Esophagus squamous epithelium (tissue), 5 donors: ENCODE measurements at places on chromosomes 7 and 10.

- no peak for DNase-seq
These were observed 230.9 kb downstream of the DOCK4 start for GRCh38 chr7:111975346-111975745.

DNA sequence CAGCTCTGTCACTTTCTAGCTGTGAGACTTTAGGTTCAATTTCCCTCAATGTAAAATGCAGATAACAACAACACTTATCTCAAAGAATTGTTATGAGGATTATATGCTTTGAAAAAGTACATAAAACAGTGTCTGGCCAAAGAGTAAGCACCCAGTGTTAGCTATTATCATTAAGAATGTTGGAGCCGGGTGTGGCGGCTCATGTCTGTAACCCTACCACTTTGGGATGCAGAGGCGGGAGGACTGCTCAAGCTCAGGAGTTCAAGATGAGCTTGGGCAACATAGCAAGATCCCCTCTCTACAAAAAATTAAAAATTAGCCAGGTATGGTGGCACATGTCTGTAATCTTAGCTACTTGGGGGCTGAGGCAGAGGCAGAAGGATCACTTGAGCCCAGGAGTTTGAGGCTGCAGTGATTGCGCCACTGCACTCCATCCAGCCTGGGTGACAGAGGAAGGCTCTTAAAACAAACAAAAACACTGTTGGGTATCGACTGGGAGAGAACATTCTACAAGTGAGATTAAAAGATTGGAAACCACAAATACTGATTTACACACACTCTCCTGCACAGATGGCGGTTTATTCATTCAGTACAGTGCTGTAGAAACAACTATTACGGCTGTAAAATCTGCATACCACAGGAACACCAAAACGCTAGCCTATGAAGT is 107.3 kb downstream of the PROSER2 start:
- no peak for DNase-seq

DNA sequence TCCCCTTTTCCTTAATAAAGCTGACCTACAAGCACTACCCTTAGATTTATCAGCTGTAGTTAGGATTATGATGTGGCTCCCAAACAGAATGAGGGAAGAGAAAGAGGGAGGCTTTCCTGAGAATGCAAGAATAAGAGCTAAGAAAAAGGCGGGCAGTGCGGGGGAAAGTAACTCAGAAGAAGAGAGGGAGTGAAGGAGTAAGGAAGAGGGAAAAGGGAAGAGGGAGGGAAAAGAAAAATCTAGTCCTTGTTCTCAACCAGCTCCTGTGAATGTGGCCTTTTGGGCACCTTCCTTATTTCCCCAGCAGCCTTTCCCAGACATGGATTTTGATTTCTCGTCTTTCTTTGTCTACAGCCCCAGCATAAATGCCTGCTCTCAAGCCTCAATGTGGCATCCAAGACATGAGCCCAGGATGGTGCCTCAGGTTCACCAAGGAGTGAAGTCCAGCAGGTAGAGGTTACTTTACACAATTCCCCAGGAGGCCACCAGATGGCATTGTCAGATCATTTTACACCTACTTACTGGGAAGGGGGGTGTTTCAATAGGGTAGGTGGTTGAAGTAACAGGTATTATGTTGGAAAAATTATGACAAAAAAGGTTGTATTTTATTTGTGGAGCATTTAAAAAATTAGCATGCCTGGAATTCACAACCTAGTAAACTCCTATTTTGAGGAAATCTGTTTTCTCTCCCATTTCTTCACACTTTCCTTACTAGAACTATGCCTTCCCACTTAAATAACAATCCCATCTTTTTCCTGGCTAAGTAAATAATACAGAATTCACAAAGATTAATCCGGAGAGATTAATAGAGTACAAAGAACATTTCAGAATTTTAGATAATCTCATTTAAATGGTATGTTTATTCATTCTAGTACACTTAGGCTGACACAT is 106.5 kb downstream of the HTR7 start:
- DNase-seq: no peak

GRCh38 chr10:90592638-90593302 is 265.1 kb downstream of the HTR7 start:
- no peak for DNase-seq

DNA sequence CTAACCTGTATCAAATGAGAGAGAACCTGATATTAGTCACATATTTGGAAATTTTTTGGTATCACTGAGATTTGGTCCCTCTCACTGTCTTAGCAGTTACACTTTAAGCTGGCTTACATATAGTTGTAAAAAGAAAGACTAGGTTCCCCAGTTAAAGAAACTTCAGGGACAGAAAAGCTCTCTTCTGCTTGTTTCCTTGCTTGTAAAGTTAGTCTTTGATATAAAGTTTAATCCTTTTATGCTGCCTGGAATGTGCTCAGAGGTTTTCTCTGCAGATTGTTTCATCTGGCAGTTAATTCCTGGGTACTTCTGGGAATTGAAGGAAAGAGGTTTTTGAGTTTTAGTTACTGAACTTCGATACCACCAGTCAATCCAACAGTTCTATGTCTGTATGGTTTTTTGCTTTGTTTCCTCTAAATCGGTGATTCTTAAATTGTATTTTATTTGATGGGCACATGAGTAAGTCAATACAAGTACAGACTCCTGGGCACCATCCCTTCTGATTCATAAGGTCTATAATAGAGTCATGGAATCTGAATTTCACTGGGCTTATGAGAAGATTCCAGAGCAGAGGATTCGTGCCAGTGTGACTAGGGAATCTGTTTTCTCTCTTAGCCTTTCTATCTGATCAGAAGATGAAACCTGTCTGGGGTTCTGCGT is 1080.9 kb upstream of the C7orf33 start:
- no peak for DNase-seq

GRCh38 chr7:50727072-50727471 is 55.6 kb downstream of the GRB10 start:
- no peak for DNase-seq

DNA sequence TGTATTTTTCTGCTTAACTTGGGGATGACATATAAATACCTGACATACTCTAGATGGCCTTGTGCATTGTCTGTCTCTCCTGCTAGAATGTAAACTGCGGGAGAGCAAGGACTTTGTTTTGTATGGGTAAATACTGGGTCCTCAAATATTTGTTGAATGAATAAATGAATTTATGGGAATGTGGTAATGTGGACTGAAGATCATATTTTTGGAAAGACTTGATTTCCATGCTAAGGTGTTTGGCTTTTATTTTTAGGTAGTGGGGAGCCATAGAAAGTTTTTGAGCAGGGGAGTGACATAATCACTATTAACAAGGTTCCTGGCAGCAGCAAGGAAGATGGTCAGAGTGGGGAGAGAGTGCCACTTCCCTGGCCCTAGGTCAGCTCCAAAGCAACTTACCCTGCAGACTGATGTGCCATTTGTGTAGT is 27.0 kb downstream of the UBTD1 start:
- no peak for DNase-seq

DNA sequence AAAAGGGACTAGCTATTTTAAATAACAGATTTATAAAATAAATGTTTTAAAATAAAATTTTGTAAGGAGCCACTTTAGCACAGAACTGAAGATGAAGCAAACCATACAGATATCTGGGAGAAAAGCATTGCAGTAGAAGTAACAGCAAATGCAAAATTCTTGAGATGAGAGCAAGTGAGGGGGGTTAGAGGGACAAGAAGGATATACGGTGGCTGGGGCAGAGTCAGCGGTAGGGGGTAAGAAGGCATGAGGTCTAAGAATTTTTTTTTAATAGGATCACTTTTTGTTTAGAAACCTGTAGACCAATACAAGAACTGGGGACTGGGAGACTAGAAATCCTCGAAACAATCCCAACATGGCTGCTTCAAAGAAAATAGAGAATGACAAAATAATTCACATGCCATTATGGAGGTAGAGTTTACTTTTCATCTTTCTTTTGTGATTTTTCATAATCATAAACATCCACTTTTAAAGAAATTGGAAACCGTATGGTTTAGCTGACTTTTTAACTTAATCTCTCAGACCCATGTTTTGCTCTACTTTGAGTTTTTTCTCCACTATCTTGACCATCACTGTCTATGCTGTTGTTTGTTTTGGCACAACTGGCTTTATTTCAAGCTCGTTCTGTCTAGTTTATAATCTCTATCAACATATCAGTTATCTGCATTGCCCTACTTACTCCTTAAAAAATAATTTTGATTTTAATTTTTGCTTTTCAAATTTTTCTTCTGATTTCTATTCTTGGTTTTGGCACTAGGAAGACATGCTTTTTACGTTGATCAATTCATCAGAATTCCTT is 73.5 kb downstream of the KMT2C start:
- no peak for DNase-seq

- DNase-seq: no peak
These were observed 44.0 kb downstream of the SLC25A13 start for GRCh38 chr7:96277921-96278320.

DNA sequence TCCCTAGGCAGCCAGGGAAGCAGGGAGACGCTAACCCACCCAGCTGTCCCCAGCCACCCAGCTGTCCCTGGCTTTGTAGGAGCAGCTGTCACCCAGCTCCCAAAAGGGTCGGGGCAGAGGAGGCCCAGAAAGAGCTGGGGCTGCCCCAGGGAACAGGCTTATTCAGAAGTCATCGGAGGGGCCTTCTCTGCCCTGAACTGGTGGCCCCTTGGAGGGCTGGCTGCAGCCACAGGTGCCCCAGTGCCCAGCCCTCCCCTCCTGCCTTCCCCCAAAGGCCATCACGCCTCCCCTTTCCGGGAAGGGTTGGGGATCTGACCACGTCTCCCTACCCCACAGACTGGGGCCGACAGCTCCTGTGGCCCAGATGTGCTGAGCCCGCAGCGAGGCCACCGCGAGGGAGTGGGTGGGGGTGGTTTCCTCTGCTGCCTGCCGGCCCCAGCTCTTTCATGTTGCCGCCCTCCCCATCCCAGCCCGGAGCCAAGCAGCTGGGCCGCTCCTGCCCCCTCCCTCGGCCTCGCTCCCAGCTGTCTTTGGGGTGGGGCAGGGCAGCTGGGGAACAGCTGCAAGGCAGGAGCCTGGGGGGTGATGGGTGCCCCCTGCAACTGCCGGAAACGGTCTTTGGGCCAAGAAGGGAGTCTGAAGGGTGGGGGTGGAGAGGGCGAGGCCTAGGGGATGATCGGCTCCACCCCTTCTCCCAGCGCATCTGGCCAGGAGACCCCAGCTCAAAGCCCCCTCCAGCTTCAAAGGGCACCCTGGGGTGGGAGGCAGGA is 16.8 kb downstream of the TRIM8 start:
- no peak for DNase-seq

DNA sequence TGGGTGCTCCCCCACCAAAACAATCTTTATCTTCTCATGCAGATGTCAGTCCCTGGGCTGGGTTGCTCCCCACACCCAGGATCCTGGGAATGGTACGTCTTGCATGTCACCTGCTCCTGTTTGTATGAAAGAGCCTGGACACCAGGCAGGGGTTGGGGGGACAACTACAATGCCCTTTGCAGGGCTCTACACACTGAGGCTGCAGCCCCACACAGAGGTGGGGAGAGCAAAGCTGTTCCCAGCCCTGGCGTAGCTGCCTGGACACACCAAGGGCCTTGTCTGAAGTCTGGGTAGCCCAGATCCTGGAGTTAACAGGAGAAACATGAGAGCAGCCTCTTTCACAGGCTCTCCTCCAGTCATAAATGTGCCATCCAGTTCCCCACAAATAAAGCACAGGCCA is 61.2 kb upstream of the TMEM72 start:
- DNase-seq: no peak

GRCh38 chr10:6005856-6006395 is 28.6 kb upstream of the IL15RA start:
- DNase-seq: no peak

- DNase-seq: no peak
These were observed 21.6 kb upstream of the NUP205 start for GRCh38 chr7:135536150-135536549.

GRCh38 chr10:4217187-4217586 is 432.2 kb upstream of the KLF6 start:
- no peak for DNase-seq

GRCh38 chr10:45557275-45557905 is 115.2 kb downstream of the ZFAND4 start:
- no peak for DNase-seq

DNA sequence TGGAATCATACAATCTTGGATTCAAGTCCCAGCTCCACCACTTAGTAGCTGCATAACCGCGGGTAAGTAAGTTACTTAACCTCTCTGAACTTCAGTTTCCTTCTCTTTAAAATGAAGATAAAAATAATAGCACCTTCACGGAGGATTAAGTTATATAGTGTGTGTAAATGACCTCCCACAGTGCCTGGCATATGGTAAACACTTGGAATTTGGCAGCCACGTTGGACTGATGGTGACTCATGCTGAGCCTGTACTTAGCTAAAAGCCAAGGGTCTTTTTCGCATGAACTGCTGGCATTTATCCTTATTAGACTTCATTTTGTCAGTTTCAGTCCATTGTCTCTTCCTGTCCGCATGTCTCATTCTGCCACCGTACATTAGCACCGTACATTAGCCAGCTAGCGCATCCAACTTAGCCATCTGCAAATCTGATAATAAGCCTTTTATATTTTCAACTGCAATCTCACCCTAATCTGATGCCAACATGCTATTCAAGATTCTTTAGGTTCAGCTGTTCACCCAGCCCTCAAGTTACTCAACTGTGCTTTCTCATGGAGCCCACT is 11.2 kb downstream of the SLC13A4 start:
- DNase-seq: no peak

DNA sequence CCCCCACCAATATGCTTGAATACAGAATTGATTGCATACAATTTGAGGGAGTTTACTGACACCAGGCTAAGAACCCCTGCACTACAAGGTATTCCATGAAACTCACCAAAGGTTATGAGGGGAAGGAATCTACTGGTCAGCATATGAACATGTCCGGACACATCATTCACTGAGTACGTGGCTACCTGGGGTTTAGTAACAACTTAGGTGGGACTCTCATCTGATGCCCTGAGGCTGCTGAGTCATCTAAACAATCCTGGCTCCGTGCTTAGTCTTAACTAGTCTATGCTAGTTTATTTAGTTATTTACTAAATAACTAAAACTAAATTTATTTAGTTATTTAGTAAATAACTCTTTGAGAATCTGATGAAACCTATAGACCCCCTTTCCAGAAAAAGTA is 11.3 kb downstream of the PI4K2A start:
- DNase-seq: no peak

- DNase-seq: no peak
These were observed 5.3 kb upstream of the MAGI2 start for GRCh38 chr7:79458796-79459195.

DNA sequence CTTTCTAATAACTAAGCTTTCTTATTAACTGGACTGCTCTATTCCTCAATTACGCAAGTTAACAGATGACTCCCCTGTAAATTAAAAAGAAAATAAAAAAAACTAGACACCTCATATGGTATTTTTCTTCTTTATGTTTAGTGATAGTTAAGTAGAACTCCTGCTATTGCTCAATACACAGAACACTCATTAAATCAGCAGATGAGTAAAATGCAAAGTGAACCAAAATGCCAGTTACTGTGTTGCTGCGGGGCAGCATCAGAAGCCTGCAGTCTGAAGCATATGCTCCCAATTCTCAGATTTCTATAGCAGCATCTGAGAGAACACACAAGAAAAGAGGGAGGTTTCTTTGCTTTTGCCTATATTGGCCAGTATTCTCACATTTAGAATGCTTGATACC is 28.4 kb downstream of the CDK6 start:
- DNase-seq: no peak

GRCh38 chr7:24757353-24758275 is at the start of gene GSDME:
Gene GSDME, minus strand, starts transcription at chr7:24757464. Its CDS starts 7,690 bp downstream, at chr7:24749774.
- DNase-seq: no peak
